ENCODE measurements at places on chromosomes 3 and 15.

GRCh38 chr3:99211309-99211708, 309.8 kb upstream of the DCBLD2 start:
- no peak for DNase-seq

GRCh38 chr15:98800437-98801233, 152.3 kb downstream of the IGF1R start:
- no peak for DNase-seq

- DNase-seq, result no peak
Observed at GRCh38 chr3:47961815-47962606, 54.2 kb downstream of the MAP4 start.

DNA sequence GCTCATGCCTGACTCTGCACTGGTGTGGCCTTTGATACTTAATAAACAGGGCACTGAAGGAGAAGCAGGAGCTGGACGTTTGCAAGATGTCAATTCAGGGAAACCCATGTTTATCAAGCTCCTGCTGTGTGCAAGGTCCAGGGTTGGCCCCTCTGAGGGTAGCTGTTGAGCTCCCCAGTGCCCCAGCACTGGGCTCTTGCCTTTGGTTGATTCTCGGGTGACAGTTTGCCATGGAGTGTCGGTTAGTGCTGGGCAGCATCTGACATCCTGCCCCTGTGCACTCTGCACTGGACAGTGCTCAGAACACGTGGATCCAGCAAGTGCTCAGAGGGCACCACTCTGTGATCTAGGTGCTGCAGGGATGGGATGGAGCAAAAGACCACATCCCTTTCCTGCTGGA, 7.3 kb downstream of the HDAC11 start:
- DNase-seq, result no peak

GRCh38 chr15:92003515-92004067, 150.1 kb downstream of the SLCO3A1 start:
- no peak for DNase-seq

DNA sequence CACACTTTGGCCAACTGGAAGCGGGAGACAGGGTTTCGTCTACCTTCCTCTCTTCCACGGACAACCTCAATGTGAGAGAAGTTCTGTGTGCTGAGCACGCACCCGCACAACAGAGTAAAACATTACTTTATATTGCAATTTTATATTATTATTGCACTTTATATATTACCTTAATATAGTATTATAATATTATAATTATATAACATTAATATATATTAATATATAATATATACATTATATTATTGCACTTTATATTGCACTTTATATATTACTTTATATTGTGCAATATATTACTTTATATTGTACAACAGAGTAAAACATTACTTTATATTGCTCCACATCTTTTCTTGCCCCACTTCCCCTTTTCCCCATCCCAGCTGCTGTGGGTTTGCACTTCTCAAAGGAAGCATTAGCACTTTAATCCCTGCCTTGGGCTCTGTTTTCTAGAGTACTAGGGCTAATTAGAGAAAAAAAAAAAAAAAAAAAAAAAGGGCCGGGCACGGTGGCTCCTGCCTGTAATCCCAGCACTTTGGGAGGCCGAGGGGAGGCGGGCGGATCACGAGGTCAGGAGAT, 76.4 kb upstream of the SLC4A7 start:
- no peak for DNase-seq

- no peak for DNase-seq
Observed at GRCh38 chr15:62730825-62731224, 311.7 kb upstream of the TPM1 start.

- DNase-seq, result no peak
Observed at GRCh38 chr15:64753480-64754185, 21.8 kb downstream of the RBPMS2 start.

GRCh38 chr15:51768018-51768417, 16.6 kb downstream of the TMOD2 start:
- no peak for DNase-seq

DNA sequence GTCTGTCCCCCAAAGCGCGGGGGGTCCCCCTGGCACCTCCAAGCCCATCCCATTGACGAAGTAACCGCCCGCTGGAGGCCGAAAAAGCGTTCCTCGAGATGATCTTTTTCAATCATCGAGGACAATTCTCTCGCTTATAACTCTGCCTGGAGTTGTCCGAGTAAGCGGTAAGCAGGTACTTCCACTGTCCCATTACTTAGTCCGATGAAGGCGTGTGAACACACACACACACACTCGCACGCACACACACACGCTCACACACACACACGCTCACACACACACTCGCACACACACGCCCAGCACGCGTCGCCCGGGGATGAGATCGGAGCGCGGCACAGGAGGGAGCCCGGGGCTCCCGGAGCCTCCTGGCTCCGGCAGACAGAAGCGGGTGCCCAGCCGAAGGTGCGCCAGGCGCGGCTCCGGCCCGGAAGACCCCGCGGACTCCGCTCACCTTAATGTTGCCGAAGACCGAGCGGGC, 430 bp downstream of the SLCO2A1 start:
- no peak for DNase-seq

DNA sequence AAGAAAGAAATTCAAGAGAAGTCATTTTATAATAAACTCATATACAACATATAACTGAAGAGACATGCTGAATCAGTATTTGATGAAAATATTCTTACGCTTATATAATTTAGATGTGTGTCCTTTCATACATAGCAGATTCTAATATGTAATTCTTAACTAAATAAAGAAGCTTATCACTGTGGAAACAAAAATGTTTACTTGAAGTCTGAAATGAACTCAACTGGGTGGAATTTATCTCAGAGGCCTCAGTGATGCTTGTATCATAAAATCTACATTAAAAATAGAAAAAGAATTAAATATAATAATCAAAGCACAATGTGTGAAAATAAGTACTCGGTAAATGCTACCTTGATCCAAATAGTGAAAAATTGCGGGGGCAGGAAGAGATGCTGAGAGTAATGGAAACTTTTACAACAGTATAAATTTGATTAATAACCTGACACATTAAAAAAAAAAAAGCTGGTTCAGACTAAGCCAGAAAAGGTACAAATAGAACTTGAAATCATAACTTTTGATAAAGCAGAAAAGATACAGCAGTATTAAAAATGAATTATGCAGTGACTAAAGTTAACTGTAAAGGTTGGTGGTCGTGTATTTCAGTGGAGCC, 12.0 kb upstream of the CBLB start:
- no peak for DNase-seq

DNA sequence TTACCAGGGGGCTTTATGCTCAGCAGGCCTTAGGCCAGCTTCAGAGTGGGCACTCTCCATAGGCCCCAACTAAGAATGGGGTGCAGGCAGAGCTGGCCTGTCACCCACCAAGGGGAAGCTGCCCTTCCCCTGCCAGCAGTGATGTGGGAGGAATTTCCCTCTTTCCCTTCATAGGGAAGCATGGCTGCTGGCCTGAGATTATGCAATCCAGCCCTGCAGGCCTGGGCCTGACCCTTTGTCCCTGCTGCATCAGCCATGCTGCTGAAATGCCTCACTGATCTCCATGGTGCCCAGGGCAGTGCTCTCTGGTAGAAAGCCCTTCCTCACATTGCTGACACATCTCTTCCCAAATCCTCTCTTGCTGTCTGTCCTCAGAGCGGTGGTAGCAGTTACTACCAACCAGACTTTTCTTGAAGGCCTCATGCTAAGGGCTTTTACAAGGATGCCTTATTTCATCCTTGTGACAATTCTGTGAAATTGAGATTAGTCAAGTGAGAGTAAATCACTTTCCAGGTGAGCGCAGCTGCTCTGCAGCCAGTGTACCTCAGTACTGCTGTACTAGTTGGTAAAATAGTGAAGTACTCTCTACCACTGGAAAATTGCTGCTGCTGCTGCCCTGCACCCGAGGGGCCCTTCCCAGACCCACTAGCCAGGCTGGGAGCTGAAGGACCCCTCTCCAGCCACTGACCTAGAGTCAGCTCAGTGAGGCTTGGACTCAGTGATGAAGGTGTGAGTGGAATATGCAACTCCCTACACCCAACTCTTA, 33.8 kb downstream of the MRAS start:
- no peak for DNase-seq

GRCh38 chr3:30549600-30549999, 56.8 kb upstream of the TGFBR2 start:
- no peak for DNase-seq

DNA sequence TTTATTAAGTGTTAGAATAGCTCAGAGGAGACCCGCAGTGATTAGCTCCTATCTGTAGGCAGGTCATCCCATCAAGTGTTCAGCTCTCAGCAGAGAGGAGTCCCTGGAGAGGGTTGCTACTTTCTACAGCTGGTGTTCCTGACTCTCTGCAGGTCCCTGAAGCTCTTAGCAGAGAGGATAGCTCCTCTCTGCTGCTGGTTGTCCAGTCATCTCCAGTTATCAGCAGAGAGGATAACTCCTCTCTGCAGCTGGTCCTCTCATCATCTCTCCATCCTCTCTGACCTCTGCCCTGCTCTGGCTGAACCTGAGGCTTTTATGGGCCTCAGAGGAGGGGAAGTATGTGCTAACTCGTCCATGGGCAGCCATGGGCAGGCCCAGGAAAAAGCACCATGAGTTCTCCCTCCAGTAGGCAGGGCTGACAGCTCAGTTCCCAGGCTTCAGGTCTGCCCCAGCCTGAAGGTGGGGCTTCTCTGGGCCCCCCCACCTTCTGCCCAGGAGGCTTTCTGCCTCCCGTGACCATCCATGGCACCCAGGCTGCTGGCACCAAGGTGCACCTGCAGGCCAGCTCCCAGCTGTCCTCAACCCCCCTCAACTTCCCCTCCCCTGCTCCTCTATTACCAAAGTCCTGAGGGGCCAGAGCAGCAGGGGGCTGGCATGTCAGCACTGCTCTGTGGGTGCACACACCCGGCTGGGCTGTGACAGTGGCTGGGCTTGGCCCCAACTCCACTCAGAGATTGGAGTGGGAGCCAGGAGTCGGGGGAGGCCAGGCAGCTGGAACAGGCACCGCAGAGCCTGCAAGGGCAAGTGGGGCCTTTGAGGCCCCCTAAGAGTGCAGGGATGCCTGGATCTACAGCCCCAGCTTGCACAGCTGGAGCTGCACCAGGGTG, 98.9 kb upstream of the FRMD4B start:
- DNase-seq, result no peak

GRCh38 chr15:92845126-92845508, 55.0 kb upstream of the CHD2 start:
- no peak for DNase-seq

DNA sequence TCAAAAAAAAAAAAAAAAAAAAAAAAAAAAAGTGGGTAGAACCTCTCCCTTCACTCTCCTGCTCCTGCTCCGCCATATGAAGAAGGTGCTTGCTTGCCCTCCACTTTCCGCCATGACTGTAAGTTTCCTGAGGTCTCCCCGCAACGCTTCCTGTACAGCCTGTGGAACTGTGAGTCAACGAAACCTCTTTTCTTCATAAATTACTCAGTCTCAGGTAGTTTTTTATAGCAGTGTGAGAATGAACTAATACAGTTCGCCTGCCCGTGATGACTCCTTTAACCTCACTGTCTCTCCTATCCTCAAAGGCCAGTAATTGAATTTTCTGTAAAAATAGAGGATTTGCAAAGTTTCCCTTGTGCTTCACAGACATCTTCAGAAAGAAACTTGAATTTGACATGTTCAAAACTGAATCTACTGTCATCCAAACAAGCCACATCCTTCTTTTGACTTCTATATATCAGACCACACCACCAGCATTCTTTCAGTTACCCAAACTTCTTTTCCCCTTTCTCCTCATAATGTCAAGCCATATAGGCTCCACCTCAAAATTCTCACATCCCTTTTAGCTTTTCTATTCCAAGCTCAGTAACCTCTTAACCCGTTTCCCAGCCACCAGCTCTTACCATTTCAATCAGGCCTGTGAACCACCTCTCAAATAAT, 44.3 kb downstream of the P2RY1 start:
- DNase-seq, result no peak

All from omental fat pad (tissue), 4 donors.